ENCODE measurements at places on chromosomes 4 and X. TPM values are rescaled to one million over a fixed set of nuclear protein-coding genes. Genes with fewer than 3 reads are reported as not detected.

CSAG3 gene
- not detected for total RNA-seq

- H3K36me3 ChIP-seq, result no peaks in the 10 kb centered on the region
- H3K4me3 ChIP-seq, result no peak overlapping the region
- no peak for DNase-seq
- H3K27me3 ChIP-seq, result no peaks in the 10 kb centered on the region
- H3K4me1 ChIP-seq, result peaks cover 32% of the 10 kb centered on the region
Measured at GRCh38 chr4:54066088-54066415, 1.6 kb upstream of the CHIC2 start.

TSPAN7 gene
- total RNA-seq, result 38.5 TPM

DNA sequence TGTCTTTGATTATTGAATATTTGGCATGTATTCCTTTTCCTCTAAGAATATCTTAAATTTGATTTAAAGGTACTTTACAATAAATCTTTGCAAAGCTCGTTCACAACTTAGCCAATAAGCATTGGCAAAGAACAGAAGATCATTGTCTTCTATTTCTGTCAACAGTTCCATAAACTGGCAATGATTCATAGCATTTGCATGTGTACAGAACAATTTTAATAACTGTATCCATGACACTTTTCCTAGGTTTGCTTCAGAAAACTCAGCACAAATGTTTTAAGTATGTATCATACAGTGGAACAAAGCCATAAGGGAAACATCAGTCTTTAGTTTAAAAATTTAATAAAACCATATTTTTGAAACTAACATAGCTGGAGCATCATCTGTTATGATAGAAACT is 462.7 kb upstream of the RPS6KA3 start:
- no peaks in the 10 kb centered on the region for H3K36me3 ChIP-seq
- H3K4me1 ChIP-seq, result no peaks in the 10 kb centered on the region
- H3K27me3 ChIP-seq, result no peaks in the 10 kb centered on the region
- DNase-seq, result no peak
- H3K27ac ChIP-seq, result no peak overlapping the region

UGT8 gene
- total RNA-seq, result 0.25 TPM

- no peak overlapping the region for H3K27ac ChIP-seq
- no peaks in the 10 kb centered on the region for H3K4me1 ChIP-seq
- H3K27me3 ChIP-seq, result no peaks in the 10 kb centered on the region
- H3K36me3 ChIP-seq, result no peaks in the 10 kb centered on the region
Measured at GRCh38 chr4:20462426-20463175, 210.9 kb downstream of the SLIT2 start.

- no peak overlapping the region for H3K4me3 ChIP-seq
- no peaks in the 10 kb centered on the region for H3K27me3 ChIP-seq
- H3K4me1 ChIP-seq, result no peaks in the 10 kb centered on the region
Measured at GRCh38 chrX:133390676-133391075, 24.6 kb downstream of the GPC4 start.

SSX1 gene
- not detected for total RNA-seq

GRCh38 chr4:32748061-32748460 is 2027.9 kb downstream of the PCDH7 start:
- no peak for DNase-seq
- no peaks in the 10 kb centered on the region for H3K27me3 ChIP-seq
- H3K27ac ChIP-seq, result no peak overlapping the region
- H3K4me1 ChIP-seq, result no peaks in the 10 kb centered on the region
- no peak overlapping the region for H3K4me3 ChIP-seq

- no peaks in the 10 kb centered on the region for H3K4me1 ChIP-seq
- H3K4me3 ChIP-seq, result no peak overlapping the region
- H3K27ac ChIP-seq, result no peak overlapping the region
- H3K27me3 ChIP-seq, result no peaks in the 10 kb centered on the region
- no peaks in the 10 kb centered on the region for H3K36me3 ChIP-seq
Measured at GRCh38 chr4:42142591-42142990, 9.9 kb downstream of the BEND4 start.

- H3K27me3 ChIP-seq, result no peaks in the 10 kb centered on the region
- H3K27ac ChIP-seq, result no peak overlapping the region
Measured at GRCh38 chr4:66298569-66298968, 628.3 kb upstream of the EPHA5 start.

DNA sequence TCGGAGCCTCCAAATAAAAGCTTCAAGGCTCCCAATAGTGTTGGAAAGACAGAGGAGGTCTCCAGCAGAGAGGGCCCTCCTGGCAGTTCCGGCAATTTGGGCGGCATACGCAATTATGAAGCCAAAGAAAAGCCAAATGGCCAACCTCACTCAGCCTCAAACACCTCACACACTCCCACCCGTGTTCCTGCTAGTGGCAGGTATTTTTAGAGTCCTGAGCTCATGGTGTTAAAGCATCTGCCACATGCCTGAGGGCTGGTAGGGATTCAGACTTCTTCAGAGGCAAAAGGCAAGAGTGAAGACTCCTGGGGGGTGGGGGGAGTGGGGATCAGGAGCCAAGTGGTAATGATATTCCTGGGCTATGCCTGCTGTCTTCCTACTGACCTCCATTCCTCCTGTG is 7.4 kb downstream of the RAB33A start:
- DNase-seq, result no peak
- H3K27ac ChIP-seq, result no peak overlapping the region
- H3K36me3 ChIP-seq, result no peaks in the 10 kb centered on the region
- H3K27me3 ChIP-seq, result no peaks in the 10 kb centered on the region

- DNase-seq, result no peak
- H3K27me3 ChIP-seq, result no peaks in the 10 kb centered on the region
- no peak overlapping the region for H3K4me3 ChIP-seq
- H3K36me3 ChIP-seq, result no peaks in the 10 kb centered on the region
- H3K27ac ChIP-seq, result no peak overlapping the region
Measured at GRCh38 chr4:23353200-23353599, 536.6 kb downstream of the PPARGC1A start.

DNA sequence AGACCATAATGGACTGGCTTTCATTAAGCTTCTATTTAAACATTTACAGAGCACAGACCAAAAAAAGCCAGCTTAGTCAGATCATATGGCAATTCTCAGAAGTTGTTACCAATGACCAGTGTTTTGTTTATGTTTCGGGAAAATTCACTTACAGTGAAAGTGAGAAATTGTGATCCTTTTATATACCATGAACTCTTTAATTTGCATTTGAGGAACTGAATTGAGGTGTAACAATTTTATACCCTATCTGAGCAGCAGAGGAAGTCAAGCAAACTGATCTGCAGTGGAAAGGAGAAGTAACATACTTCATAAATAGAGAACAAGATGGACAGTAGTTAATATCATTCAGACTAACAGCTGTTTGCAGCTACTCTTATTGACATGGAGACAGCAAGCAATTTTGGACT is 97.1 kb downstream of the TMA16 start:
- no peak for DNase-seq
- H3K36me3 ChIP-seq, result no peaks in the 10 kb centered on the region
- no peaks in the 10 kb centered on the region for H3K27me3 ChIP-seq
- H3K4me1 ChIP-seq, result no peaks in the 10 kb centered on the region

DNA sequence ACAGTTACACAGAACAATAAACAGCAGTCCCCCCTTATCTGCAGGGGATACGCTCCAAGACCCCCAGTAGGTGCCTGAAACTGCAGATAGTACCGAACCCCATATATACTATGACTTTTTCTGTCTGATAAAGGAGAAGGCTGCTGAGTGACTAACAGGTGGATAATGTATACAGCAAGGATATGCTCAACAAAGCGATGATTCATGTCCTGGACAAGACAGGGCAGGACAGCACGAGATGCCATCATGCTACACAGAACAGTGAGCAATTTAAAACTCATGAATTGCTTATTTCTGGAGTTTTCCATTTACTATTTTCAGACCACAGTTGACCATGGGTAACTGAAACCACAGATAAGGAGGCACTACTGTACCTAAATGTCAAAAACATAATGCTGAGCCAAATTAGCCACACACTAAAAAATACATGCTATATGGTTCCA is 76.1 kb downstream of the MANBA start:
- no peaks in the 10 kb centered on the region for H3K36me3 ChIP-seq
- H3K4me1 ChIP-seq, result no peaks in the 10 kb centered on the region
- H3K27me3 ChIP-seq, result no peaks in the 10 kb centered on the region
- no peak overlapping the region for H3K27ac ChIP-seq
- no peak overlapping the region for H3K4me3 ChIP-seq

USP17L26 gene
- total RNA-seq, result not detected

NAA11 gene
- total RNA-seq, result not detected

GRCh38 chr4:56979421-56980072 is 851 bp downstream of the POLR2B start:
- H3K27ac ChIP-seq, result peak overlapping the region; percentile 91
- peak overlapping the region; percentile 82 for H3K4me3 ChIP-seq
- peaks cover 74% of the 10 kb centered on the region for H3K4me1 ChIP-seq
- peak; percentile 44 for DNase-seq
- no peaks in the 10 kb centered on the region for H3K27me3 ChIP-seq

CHST7 gene
- total RNA-seq, result 20.6 TPM
